Nephron progenitor cell (in vitro differentiated cells): ENCODE measurements at places on chromosomes 4 and X.

- DNase-seq = no peak
These were observed 133.0 kb downstream of the ZC4H2 start for GRCh38 chrX:64843224-64843623.

DNA sequence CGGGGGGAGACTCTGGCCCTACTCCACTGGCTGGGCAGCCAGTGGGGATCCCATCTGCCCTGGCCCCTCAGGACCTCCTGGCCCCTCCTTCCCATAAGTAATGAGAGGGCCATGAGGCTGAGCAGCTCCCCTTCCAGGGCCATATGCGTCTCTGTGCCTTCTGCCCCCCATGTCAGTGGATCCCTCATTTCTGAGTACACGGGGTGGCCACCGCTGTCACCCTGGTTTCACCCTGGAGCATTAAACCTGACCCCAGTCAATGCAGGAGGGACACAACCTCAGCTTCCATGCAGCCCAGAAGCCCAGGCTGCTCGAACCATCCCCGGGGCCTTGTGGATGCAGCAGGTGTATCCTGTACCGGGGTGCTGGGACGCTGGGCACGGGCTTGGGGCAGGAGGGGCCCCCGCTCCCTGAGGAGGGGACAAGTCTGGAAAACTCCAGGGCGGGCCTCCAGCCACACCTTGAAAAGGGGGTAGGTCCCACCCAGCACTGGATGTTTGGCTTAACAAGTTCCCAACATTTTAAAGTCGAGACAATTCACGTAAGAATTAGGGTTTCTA is 24.2 kb downstream of the ATP5ME start:
- DNase-seq = no peak

- no peak for DNase-seq
These were observed 190.3 kb upstream of the GATB start for GRCh38 chr4:151950993-151951670.

- DNase-seq = peak; percentile 15
These were observed 28.1 kb downstream of the SMIM43 start for GRCh38 chr4:121736735-121737351.

GRCh38 chrX:130885996-130886395 is 17.0 kb downstream of the ENOX2 start:
- DNase-seq = no peak

DNA sequence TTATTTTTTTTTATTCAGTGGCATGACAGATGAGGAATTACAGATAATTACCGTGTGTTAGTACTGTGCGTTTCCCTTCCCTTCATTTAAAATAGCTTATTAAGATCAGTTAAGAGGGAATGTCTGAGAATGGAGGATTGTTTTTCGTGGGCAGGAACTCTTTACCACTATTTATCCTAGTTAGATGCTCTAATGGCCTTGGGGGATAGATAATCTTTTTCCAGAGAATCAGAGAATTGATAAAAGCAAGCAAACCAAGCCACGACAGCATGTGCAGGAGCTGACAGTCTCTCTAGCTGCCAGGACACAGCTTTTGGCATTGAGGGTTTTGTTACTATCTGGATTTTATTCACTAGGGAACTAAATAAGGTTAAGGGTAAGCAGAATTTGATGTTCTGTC is 128.7 kb downstream of the DCLK2 start:
- no peak for DNase-seq

DNA sequence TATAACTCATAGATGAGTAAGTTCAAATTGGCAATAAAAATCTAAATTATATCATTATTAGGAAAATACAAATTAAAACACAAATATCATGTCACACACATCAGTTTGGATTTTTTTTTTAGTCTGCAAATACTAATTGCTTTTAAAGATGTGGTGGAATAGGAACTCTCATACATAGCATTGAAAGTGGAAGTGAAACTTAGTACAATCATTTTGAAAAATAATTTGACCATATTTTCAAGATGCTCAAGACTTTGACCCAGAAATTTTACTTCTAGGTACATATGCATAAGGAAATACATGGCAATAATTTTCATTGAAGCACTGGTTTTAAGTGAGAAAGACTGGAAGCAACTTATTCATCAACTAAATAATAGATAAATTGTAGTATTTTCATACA is 147.5 kb upstream of the SMIM31 start:
- no peak for DNase-seq

- no peak for DNase-seq
These were observed 44.2 kb upstream of the RHOH start for GRCh38 chr4:40152637-40153036.
